Activated CD4-positive, alpha-beta T cell treated with anti-CD3 and anti-CD28 coated beads for 1 hour (primary cell): ENCODE measurements at places on chromosomes 4 and X.

DNA sequence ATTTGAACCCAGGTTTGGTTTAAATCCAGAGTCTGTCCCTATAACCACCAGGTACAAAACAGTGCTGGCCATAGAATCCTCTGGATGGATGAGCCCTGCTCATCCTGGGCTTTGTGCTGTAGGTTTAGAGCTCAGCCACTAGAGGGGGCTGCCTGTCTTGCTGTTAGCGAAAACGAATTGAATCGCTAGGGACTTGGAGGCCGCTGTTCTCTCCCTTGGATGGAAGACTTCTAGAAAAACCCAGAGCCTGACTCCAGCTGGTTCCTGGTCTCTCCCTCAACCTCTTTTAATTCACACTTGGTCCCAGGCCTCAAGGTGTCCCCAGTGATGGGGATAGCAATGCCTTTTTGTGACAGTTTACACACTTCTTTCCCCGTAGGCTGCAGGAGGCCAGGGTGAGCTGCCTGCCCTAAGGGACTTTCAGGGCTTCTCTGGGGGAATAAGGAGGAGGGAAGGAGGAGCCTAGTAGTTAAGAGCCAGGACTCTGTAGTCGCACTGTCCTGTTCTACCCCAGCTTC, 8.7 kb downstream of the RIPPLY1 start:
- peak; percentile 10 for DNase-seq

GRCh38 chrX:130343411-130343810, 3.7 kb downstream of the SLC25A14 start:
- DNase-seq: no peak

- no peak for DNase-seq
Measured at GRCh38 chr4:42360256-42360669, 37.0 kb upstream of the SHISA3 start.

DNA sequence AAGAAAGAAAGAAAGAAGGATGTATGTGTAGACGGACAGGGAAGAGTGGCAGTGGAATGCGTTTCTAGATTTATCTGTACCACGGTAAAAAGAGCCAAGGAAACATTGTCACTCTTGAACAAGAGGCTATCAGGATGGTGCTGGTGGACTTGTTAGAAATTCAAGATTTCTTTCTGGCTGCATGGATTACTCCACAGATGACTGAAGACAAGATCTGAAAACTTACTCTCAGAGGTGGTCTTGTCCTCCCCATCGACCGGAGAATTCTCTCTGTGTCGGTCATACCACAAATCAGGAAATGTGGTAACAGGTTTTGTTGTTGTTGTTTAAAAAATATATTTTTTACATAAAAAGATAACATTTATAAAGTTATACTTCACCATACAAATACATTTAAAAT, 11.8 kb downstream of the DSPP start:
- DNase-seq: no peak

GRCh38 chrX:53116101-53116500, 22.2 kb downstream of the KANTR start:
- DNase-seq: no peak

- DNase-seq: no peak
Measured at GRCh38 chr4:7194251-7195140, 2.2 kb downstream of the SORCS2 start.

GRCh38 chrX:31847773-31848172, 775.9 kb upstream of the FTHL17 start:
- no peak for DNase-seq

- DNase-seq: no peak
Measured at GRCh38 chrX:133413218-133413925, 1.9 kb downstream of the GPC4 start.

DNA sequence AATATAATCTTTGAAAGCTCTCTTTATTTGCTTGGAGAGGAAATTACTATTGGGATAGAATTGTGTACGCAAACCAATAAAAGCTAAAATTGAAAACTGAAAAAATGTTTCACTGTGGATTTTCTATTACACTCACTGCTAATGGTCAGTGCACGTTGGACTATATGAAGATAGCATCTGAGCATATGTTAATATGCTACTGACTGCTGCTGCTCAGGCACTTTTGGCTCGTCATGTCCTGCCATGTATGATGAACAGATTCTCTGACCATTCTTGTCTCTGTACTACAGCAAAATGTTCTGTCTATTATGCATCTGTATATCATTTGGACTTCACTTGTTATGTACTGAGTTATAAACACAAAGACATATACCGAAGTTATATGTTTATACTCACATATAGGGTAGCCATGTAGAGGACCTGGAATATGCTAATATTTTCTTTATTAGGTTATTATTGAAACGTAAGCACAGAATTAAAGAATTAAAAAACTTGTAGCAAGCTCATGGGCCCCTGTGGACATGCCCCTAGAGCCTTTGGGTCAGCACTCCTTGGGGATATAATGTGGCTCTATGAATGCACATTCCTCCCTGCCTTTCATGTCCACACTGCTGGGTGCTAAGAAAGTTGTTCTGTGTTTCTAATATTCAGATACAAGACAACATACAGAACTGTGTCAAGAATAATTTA, 120.8 kb downstream of the ANK2 start:
- DNase-seq: no peak

GRCh38 chrX:113947548-113947947, 636.3 kb upstream of the HTR2C start:
- DNase-seq: no peak

- no peak for DNase-seq
Measured at GRCh38 chr4:151438154-151438553, 29.2 kb downstream of the FHIP1A start.

- no peak for DNase-seq
Measured at GRCh38 chr4:6087669-6088341, 69.6 kb upstream of the C4orf50 start.

GRCh38 chr4:168383510-168383909, 65.0 kb upstream of the DDX60 start:
- no peak for DNase-seq

- DNase-seq: no peak
Measured at GRCh38 chr4:28225050-28225449, 1364.4 kb downstream of the STIM2 start.

DNA sequence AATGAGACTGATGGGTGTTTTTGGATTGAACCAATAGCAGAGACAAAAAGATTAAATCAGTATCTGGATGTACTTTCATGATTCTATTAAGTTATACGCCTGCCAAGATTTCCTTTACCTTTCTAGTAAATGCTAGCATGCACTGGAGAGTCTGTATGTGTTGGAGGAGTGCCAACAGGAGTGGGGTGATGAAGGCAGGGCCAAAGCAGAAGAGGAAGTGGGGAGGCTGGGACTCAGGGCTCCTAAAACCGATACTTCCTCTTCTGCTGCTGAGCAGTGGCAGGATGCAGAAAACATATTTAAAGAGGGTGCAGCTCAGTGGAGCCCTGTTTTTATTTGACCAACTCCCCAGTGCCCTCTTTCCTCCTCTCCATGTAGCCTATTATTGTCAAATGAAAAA, 5.6 kb downstream of the CYSLTR1 start:
- DNase-seq: peak; percentile 15

DNA sequence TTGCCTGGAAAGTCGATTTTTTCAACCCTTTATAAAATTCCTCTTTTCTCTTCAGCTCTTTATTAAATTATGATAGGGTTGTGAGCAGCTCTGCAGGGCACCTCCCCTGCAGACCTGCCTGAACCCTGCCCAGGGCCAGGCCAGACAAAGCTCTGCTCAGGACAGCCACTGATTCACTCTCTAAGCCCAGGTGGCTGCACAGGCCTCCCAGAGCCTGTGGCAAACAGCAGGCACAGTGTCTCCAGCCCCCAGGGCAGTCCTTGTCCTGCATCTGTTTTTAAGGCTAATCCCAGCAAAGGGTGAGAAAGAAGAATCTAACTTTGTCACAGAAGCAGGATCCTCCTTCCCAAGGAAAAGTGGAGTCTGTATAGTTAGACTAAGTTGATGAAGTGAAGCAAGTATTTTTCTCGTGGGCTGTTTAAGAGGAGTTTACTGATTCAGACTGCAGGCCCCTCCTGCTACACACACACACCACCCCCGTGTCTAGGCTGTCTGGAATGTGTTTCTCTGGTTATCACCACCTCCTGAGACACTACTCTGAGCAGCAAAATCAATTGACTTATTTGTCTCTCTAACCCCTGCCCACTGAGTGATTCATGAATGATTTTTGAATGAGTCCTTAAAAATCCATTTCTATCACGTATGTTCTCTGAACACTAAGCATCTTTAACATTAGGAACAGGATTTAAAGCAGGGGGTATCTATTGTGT, 101.7 kb downstream of the CHIC2 start:
- no peak for DNase-seq

DNA sequence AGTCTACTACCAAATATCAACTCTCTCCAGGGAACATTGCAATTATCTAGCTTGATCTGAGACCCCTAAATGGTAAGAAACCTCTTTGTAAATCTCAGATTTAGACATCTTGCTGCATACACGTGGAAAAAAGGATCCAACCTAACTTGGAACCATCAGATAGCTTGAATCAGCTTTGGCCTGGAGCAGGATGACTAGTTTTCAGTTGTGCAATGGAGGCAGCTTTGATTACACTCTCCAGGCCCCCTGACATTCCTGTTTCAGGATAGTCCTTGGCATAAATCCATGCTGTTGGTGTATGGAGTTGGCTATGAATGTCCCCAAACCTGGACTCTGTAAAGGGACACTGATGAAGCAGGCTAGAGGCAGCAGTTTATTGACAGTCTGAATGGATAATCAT, 1061.9 kb upstream of the TENM3 start:
- no peak for DNase-seq

- no peak for DNase-seq
Measured at GRCh38 chrX:37815366-37815765, 32.0 kb downstream of the DYNLT3 start.

DNA sequence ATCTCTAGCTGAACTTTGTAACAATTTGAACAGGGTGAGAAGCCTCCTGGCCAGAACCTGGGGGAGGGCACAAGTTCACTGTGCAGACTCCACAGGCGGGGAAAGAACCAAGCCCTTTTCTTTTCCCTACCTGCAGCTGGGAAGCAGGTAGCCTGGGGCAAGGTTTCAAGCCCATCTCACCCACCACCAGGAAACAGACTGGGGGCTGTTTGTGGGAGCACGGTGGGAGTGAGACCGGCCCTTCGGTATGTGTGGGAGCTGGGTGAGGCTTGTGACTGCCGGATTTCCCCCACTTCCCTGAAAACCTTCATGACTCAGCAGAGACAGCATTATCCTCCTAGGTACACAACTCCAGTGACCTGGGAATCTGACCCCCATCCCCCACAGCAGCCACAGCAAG, 211.7 kb downstream of the ZNF674 start:
- DNase-seq: no peak

DNA sequence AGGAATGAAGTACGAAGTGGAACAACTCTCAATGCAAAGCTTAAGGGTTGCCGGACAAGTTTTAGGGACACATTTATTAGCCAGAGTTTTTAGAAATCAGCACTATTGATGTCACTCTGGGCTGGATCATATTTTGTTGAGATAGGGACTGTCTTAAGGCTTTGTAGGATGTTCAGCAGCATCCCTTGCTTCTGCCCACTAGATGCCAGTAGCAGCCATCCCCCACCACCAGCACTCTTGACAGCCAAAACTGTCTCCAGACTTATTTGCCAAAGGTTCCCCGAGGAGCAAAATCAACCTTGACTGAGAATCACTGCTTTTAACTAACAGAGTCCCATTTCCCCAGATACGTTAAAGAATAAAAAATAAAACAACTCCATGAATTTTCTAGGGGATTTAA, 1497.3 kb downstream of the STIM2 start:
- DNase-seq: no peak
